ENCODE measurements at places on chromosomes 3 and 15.

DNA sequence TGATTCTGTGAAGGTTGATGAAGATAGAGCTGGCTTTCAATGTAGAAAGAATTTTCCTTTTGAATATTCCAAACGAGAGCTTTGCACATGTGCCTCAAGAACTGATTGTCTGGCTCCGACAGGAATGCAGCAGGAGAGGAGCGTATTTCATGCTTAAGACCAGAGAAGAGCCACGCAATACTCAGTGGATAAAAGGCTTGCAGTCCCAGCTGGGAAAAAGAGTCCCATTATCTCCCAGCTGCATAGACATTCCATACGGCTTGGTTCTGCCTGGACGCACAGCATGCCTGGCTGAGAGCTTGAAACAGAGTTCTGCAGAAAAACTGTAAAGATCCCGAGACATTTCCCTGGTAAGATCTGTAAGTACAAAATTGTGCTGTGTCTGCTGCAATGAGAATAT, at the start of gene CNTN6:
CNTN6 (plus strand) TSS at position 254 of the 400 bp plus-strand sequence. CDS start 54,985 bp downstream, outside the sequence.
- no peak for DNase-seq

GRCh38 chr3:141422961-141423582, 54.8 kb downstream of the ZBTB38 start:
- DNase-seq, result no peak

DNA sequence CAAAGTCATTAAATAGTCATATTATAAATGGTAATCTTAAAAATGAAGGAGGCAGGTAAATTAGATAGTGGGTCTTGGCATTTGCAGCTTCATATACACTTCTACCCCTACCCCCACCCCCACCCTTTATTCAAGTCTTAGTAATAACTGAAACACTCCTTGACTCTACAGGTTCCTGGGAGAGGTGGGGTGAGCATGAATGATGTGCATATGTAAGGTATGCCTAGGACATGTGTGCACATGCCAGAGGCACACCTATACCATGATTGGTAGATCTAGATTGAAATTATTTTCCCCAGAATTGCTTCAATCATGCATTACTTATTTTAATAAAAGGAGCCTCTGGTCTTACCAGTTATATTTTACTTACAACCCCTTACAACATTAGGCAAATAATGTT, 40.1 kb upstream of the PDCD6IP start:
- no peak for DNase-seq

DNA sequence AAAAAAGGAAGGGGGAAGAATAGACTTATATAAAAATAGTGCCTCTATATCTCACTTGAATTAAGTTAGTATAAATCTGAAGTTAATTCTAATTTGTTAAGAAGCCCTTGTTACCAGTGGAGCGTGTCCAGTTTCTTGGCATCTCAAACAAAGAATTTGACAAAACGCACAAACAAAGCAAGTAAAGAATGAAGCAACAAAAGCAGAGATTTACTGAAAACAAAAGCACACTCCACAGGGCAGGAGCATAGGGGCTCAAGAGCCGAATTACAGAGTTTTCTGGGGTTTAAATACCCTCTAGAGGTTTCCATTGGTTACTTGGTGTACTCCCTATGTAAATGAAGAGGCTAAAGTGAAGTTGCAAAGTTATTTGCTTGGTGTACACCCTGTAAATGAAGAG, 34.0 kb upstream of the GK5 start:
- no peak for DNase-seq

DNA sequence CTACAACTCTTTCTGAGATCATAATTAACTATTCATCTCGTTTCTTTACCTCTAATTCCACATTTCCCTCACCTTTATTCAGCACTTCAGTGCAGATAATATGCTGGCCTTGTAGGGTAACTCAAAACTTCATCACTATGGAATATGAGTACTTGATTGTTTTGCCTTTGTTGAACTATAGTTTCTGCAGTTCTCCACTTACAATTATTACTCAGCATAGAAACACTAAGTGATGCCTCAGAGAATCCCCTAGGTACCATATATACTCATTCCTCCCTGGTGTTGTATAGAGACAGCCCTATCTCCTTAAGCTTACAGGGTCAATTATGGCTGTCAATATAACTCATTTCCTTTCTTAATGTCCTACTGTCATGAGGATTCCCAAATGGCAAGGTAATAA, 380.6 kb upstream of the RBMS3 start:
- no peak for DNase-seq

- DNase-seq, result no peak
These were observed 32.4 kb upstream of the HHATL start for GRCh38 chr3:42735019-42735418.

- DNase-seq, result no peak
These were observed 27.2 kb downstream of the FEM1B start for GRCh38 chr15:68304589-68305337.

DNA sequence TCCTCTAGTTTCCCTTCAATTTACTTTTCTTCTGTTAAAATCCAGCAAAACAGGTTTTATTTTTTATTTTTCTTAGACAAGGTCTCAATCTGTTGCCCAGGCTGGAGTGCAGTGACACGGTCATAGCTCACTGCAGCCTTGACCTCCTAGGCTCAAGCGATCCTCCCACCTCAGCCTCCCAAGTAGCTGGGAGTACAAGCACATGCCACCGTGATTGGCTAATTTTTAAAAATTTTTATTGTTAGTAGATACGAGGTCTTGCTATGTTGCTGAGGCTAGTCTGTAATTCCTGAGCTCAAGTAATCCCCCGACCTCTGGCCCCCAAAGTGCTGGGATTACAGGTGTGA, 41.6 kb downstream of the ILDR1 start:
- DNase-seq, result no peak

DNA sequence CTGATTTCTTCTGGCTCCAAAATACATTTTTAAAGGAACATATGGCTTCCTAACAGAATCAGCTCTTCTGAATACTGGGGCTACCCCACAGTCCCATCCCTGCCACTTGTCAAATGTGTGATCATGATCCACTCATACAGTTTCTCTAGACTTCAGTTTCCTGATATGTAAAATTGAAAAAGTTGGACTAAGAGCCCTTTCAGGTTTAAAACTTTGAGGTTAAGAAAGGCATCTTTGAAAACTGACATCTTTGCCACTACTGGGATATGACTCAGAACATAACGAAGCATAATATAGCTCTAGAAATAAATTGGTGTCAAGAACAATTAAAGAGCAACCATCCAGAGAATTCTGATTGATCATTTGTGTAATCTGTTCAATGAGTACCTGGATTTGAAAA, 248.3 kb downstream of the IL5RA start:
- DNase-seq, result no peak

- no peak for DNase-seq
These were observed 60.0 kb upstream of the IL12A start for GRCh38 chr3:159928666-159929065.

All from CD8-positive, alpha-beta memory T cell (primary cell).